Stimulated activated CD8-positive, alpha-beta memory T cell treated with anti-CD3 and anti-CD28 coated beads, Interleukin-7, amount 100 ng/mL, for 24 hours (primary cell): ENCODE measurements at places on chromosomes 4 and X.

DNA sequence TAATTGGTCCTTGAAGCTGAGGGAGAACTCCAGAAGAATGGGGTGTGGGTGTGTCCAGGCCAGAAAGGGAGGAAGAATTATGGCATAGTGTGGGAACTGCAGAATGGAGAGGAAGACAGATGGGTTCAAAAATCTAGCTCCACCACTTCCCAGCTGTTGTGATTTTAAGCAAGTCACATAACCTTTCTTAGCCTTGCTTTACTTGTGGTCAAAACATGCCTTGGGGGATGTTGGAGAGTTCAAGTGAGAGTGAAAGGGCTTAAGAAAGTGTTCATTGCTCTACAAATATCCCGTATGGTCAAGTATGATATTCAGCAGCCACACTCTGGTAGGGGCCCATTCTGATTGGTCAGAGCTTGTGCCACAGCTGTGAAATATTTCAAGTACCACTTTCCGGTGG lies 15.0 kb upstream of the STARD8 start:
- no peak for DNase-seq

- no peak for DNase-seq
Measured at GRCh38 chrX:46957297-46957696, 45.1 kb downstream of the JADE3 start.

GRCh38 chr4:162920649-162921048 lies 246.0 kb downstream of the NAF1 start:
- DNase-seq: no peak

DNA sequence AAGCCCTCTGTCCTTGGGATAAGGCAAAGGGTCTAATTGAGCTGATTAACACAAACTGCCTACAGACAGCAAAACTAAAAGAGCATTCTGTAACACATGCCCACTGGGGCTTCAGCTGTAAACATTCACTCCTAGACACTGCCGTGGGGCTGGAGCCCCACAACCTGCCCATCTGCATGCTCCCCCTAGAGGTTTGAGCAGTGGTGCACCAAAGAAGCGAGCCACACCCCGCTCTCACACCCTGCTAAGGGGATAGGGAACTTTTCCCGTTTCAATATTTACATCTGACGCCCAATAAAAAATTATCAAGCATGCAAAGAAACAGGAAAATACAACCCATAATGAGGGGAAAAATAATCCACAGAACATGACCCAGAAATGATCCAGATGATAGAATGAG lies 46.9 kb upstream of the HSD17B10 start:
- no peak for DNase-seq

- no peak for DNase-seq
Measured at GRCh38 chr4:10461091-10461849, 4.0 kb upstream of the ZNF518B start.

DNA sequence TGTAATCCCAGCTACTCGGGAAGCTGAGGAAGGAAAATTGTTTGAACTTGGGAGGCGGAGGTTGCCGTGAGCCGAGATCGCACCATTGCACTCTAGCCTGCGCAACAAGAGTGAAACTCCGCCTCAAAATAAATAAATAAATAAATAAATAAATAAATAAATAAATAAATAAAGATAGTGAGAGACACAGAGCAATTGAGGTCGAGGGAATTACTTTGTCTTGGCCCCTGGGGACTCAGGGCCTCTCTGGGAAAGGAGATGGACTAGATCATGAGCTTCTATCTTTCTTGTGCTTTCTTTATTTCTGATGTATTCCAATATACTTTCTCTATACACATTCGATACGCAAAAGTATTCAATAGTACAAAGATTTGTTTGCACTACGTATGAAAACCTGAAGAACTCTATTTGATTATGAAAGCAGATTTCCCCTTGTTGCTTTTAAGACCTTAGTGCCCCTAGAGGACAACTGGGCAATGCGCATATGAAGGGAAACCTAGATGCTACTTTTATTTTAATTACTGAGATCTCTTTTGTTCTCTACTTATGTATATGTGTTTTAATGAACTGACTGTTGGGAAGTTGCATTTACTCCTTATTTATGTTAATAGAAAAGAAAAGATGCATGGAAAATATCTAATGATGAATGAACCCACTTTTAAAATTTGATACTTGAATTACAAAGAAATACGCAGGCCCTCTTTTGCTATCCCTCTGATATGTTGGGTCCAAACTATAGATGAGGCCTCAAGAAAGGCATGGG lies 12.8 kb upstream of the ELOVL6 start:
- DNase-seq: no peak

GRCh38 chr4:150533673-150534072 lies 48.3 kb upstream of the MAB21L2 start:
- DNase-seq: no peak

DNA sequence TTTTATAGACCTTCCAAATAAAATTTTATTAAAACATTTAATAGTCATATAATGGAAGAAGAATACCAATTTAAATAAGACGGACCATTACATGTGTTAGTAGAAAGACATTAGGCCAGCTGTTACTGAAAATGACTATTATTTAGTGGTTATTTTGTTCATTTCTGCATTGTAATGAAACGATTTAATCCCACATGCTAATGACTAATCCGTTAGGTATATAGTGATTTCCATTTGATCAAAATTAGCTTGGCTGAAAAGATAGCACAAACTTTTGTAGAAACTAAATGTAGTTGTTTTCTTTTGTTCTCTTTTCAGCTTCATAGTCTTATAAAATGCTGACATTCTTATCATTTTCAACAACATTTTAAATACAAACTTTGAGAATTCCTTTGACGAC lies 556.1 kb upstream of the TENM3 start:
- no peak for DNase-seq

DNA sequence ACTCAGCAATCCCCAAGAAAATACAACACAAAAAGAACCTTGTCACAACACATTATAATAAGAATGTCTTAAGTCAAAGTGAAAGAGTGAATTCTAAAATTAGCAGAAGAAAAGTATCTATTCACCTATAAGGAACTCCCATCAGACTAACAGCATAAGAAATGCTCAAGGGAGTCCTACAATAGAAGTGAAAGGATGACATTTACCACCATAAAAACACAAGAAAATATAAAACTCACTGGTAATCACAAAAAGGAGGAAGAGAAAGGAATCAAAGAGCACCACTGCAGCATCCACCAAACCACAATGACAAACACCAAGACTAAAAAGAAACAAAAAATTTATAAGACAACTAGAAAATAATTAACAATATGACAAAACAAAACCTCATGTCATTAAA lies 257.0 kb upstream of the AGTR2 start:
- no peak for DNase-seq

- no peak for DNase-seq
Measured at GRCh38 chr4:36320117-36320896, 38.9 kb downstream of the DTHD1 start.

DNA sequence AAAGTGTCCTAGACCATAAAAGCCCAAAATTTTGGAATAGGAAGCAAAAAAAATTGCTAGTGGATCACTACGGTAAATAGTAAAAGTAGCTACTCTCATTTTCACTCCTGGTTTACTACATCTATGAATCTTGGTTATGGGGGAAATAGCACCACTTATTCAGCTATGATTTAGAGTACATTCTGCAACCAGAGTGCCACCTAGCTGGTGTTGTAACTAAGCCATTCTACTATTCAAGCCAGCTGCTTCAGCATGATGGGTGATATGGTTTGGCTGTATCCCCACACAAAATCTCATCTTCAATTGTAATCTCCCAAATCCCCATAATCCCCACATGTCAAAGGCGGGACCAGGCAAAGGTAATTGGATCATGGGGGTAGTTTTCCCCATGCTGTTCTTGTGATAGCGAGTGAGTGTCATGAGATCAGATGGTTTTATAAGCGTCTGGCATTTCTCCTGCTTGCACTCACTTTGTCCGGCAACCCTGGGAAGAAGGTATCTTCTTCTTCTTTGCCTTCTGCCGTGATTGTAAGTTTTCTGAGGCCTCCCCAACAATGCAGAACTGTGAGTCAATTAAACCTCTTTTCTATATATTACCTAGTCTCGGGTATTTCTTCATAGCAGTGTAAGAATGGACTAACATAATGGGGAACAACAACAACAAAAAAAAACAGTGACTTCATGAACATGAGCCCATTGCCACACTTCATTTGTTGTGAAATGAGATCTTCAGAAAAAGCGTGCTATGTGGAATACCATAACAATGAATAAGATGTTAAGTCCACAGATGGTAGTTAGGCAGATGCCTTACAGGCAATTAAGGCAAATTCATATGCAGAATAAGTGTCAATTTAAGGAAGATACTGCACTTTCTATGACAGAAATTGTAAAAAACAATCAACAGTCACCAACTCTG lies 280.1 kb downstream of the PABPC4L start:
- DNase-seq: no peak

DNA sequence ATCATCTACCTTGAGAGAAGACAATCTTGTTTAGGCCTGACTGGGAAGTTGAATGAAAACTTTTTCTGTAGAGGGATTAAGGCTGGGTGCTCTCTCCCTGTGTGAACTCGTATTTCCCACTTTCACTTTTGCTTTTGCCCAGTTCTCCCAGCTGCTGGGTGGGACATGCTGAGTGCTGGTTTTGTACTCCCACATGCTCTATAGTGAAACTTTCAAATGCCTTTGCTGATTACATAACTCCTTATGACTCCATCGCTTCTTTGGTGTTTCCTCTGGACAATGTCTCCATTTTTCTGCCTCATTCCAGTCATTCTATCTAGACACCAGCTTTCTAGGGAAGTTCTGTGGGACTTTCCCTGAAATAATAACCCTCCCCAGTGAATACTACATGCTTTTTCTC lies 100.5 kb downstream of the CLNK start:
- no peak for DNase-seq

GRCh38 chrX:102491766-102492165 lies 20.2 kb upstream of the TCP11X2 start:
- DNase-seq: no peak

DNA sequence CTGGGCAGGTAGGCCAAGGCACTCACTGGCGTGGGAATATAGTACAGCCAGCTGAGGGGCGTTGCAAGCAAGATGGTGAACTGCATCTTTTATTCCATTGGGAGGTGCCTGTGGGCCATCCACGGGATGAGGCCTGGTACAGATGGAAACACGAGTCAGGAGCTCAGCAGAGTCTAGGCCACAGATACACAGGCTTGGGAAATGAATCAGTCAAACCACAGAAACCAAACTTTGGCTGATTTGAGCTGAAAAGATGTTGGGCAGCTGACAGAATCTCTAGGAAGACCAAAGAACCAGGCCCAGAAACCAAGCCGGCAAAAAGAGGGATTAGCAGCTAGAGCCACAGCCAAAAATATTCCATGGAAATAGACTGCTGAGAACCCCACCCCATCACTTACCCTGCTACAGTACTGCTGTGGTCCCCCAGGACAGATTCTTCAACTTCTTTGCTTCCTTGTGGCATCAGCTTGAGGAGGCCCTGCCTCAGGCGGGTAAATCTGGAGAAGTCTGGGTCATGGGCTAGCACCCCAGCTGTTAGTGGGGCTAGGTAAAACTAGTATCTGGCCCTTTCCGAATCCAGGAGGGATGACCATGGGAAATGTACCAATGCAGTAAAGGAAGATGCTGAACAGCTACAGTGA lies 75.4 kb downstream of the TMEM131L start:
- DNase-seq: no peak

- no peak for DNase-seq
Measured at GRCh38 chr4:37690976-37691375, 4.8 kb upstream of the RELL1 start.

GRCh38 chr4:146975036-146975435 lies 29.4 kb upstream of the TTC29 start:
- DNase-seq: no peak

GRCh38 chr4:38330321-38330720 lies 333.7 kb upstream of the KLF3 start:
- no peak for DNase-seq

DNA sequence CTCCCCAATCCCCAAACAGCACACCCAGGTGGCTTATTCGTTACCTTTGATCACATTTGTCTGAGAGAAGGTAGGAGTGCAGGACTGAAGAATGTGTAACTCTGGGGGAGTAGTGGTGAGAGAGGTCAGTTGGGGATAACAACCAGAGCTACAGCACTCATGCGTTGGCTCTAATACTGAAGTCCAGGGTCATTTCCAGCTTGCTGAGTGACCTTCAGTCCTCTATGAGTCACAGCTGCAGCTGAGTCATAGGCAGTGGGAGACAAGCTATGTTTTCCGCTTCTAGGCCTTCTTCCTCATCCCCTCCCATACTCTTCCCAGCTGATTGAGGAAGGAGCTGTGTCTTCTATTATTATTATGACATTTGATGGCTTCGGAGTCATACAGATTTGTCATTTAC lies 31.6 kb upstream of the CT47C1 start:
- DNase-seq: no peak

- no peak for DNase-seq
Measured at GRCh38 chr4:140095694-140096482, 58.1 kb downstream of the MAML3 start.

GRCh38 chrX:47645530-47645929 lies 4.8 kb downstream of the ELK1 start:
- DNase-seq: no peak

DNA sequence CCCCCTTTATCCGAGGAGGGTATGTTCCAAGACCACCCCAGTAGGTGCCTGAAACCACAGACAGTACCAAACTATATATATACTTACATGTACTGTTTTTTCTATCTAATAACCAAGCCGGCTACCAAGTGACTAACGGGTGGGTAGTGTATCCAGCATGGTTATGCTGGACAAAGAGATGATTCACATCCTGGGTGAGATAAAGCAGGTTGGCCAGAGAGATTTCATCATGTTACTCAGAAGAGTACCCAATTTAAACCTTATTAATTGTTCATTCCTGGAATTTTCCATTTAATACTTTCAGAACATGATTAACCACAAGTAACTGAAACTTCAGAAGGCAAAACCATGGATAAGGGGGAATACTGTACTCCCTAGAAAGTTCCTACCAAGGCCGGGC lies 46.5 kb downstream of the RFC1 start:
- DNase-seq: no peak

DNA sequence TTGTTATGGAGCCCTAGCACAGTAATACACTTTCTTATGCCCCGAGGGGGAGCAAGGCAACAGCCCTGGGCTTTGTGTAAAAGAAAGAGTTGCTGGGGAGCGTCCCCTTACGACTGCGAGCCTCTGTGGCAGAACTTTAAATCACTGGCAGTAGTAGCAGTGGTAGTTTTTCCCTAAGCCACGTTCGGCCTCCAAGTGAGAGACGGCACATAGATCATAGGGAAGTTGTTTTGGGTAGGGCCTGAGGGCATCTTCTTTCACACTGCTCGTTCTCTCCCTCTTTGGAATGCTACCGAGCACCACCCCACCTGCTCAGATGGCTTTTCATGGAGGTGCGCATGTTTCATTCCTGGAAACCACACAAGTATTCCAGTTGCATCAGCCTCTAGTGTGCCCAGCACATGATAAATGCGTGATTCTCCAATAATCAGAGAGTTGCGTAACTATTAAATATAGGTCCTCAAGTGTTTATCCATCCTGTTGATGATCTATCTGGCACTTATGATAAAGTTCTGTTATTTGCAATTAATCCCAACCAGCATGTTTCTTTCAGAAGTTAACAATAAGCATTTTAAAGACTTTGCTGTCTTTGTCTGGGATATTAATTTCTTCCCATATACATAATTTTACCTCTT lies 7.0 kb upstream of the SYNPO2 start:
- DNase-seq: no peak
